ENCODE measurements at places on chromosomes 13 and 19.

DNA sequence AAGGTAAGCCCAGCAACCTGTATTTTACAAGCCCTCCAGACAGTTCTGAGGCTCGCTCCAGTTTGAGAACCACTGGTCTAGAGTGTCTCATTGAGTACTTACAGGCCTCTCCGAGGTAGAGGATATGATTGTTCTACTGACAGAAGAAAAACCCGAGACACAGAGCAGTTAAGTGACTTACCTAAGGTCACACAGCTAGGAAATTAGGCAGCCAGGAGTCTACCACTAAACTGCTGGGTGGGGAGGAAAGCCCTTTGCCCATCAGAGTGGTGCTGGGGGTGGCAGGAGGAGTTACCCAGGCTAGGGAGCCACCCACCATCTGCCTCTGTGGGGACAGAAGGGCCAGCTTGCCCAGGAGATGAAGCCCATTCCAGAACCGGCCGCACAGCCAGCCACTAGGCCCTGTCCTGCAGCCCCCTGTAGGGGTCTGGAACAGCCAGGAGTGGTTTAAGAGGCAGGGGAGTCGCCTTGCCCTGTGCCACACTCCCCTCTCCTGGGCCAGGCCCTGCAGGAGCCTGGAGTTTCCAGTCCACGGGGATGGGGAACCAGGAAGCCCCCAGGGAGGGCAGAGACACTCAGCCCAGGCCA is 703 bp downstream of the RASGRP4 start:
- no peak for DNase-seq

DNA sequence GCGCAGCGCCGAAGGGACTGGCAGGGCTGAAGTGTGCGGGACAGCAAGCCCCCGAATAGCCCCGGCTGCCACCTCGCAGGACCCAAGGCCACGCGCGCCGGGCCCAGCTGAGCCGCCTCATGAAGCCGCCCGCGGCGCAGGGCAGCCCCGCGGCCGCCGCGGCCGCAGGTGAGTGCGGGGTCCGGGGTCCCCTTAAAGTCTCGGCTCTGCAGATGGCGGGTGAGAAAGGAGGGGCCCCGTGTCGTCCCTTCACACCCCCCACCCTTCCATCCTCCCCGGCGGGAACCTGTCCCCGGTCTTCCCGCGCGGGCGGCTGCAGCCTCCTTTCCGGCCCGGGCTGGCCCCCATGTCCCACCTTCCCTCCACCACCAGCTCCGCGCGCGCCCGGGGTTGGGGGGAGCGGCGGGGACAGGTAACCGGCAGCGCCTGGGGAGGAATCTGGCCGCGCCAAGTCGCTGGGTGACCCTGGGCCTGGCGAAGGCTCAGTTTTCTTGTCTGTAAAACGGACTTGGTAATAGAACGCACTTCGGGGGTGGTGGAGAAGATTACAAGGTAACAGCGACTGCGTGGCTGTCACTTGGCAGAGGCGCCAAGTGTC is 338 bp downstream of the RGCC start:
- no peak for DNase-seq

DNA sequence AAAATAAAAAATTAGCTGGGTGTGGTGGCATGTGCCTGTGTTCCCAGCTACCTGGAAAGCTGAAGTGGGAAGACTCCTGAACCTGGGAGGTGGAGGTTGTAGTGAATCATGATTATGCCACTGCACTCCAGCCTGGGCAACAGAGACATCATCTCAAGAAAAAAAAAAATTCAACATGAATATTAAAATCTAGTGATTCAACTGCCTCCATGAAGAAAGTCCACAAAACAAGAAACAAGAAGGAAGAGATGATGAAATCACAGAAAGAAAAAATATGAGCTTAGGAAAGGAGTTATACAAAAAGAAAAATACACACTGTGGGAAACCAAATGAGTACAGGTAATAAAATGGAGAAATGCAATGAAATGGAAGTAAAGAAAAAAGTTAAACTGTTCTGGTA is 99.6 kb upstream of the SIAH3 start:
- no peak for DNase-seq

- no peak for DNase-seq
These were observed 40.0 kb downstream of the IRS2 start for GRCh38 chr13:109746364-109746763.

DNA sequence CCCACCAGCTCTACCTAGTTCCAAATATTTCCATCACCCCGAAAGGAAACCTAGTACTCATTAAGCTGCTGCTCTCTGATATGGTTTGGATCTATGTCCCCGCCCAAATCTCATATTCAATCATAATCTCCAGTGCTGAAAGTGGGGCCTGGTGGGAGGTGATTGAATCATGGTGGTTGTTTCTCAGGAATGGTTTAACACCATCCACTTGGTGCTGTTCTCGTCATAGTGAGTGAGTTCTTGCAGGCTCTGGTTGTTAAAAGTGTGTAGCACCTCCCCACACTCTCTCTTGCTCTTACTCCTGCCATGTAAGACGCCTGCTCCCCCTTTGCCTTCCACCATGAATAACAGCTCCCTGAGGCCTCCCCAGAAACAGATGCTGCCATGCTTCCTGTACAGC is 43.4 kb upstream of the MED4 start:
- DNase-seq: no peak

DNA sequence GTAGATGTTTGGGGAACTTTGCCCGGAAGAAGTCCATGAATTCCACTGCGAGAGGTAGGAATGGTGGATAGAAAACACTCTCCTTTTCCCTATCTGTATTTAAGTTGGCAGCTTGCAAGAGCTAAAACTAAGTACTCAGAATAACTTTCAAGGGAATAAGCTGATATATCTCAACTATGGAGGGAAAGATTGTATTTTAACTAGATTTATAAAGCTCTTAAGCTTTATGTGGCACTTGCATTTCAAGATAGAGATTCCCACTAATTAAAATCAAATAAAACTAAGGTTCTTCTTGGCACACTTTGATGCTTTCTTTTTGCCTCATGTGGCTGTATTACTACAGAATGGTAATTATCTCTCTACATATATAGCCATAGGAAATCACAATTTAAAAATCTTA is 149.7 kb upstream of the STARD13 start:
- no peak for DNase-seq

- no peak for DNase-seq
These were observed 40.7 kb downstream of the PCCA start for GRCh38 chr13:100129605-100130004.

DNA sequence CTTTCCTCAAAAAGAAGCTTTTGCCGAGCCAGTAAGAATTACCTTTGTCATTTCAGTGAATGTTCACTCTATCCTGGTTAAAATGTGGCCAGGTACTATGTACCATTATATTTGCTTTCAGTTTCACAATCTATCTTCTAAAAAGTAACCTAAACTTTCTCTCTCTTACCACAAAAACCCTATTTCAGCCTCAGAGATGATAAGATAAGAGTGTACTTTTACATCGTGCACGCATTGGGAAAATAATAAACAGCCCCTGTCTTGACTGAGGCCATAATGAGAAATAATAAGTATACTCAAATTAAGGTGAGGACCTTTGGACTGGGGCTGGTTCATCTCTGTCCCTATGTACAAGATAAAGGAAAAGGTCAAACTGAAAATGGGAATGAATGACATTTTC is 77.7 kb downstream of the ZNF726 start:
- DNase-seq: no peak

DNA sequence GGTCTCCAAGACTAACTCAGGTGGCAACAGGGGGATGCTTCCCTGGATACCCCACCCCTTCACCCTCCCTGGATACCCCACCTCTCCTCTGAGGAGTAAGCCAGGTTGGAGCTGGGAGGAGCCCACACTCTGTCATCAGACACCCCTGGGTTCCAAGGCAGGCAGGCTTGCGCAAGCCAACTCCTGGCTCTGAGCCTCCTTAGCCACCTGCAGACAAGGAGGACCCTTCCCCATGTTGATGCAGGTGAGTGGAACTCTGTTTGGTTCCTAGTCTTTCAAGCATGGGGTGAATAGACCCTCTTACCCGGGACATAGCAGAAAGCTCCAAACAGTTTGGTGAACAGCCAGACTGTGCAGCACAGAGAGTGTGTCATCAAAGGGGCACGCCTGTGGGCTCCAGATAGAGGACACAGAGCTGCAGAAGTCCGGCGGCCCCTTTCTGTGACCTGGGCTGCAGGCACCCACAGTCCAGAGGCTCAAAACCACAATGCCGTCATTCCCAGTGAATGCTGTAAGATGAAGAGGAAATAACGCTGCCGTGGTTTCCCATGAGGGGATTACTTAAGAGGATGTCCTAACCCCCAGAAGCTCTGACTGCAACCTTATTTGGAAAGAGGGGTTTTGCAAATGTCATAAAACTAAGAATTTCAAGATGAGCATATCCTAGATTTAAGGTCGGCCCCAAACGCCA is 12.1 kb upstream of the HAS1 start:
- no peak for DNase-seq

DNA sequence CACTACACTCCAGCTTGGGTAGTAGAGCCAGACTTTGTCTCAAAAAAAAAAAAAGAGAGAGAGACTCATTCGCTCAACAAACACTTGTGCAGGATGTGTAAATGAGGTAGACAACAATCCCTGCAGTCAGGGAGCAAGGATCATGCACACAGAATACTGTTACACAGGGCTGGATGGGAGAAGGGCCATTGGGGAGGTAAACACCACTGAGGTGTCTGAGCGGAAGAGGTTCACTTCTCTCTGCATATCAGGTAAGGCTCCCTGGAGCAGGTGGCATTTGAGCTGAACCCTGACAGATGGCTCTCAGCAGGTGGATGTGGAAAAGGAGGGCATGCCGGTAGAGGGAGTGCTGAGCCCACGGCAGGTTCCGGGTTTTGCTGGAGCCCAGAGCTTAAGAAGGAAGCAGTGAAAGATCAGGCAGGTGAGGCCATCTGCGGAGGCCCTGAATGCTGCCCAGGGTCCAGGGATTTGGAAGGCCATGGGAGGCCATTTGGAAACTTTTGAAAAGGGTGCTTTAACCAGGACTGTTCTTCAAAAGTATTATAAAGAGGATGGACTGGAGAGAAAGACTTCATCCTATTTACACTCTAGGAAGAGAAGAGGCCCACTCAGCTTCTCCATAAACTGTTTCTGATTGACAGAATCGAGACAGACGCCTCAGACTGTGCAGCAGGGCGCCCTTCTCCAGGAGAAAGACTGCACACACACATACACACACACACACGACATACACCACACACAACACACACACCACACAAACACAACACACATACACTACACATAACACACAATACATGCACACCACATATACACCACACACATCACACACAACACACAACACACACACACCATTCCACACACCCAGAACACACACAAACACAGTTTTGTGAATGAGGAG is 199.4 kb downstream of the USP12 start:
- DNase-seq: no peak

DNA sequence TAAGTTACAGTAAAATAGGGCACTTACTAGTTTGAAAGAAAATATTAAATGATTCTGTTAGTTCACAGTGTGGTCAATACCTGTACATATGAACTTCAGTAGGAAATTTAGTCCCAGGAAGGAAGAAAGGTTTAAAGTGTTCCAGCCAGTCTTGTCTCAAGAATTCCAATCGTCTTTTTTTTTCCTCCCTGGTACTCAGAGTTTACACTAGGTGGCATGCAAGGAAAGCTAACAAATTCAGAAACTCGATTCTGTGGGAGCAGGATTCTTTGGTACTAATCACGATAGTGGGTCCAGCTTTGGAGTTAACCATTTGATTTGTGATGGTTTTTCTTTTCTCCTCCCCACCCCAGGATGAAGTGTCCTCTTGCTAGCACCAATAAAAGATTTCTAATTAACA is 43.6 kb downstream of the POLR1D start:
- DNase-seq: no peak

DNA sequence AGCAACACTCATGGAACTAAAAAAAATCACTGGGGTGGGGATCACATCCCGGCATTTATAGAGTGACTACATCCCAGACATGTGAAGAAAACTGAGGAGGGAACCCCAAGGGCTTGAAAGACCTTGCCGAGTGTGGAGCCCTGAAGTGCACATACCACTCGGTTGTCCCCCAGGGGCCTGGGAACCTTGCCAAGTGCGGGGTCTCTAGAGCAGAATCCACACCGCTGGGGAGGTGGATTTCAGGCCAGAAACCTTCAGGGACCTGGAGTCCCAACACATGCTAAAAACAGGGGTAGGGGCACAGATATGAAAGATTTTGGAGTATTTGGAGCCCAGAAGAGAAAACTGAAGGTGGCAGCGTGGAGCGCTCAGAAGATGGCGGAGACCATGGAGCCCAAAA is 35.2 kb downstream of the ERICH4 start:
- DNase-seq: no peak

DNA sequence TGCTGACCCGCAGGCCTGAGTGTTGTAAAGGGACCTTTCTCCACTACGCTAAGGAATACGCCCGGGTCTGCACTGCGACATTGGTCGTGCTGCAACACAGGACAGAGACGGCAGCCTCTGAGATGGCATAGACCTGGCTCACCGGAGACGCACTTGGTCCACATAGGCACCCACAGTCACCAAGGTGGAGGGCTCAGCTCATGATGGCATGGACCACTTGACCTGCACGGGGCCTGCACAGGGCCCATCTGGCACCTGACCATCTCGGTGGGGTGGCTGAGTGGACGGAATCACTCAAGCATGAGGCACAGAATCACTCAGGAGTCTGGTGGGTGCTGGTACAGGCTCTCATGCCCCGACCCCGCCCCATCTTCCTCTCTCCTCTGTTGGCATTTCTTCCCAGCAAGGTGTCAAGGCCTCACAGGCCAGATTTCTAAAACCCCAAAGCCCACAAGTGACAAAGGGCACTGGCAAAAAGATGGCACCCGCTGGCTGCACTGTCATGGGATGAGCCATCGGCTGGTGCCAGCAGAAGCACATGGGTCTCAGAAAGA is 45.9 kb downstream of the TSHZ3 start:
- DNase-seq: no peak

- DNase-seq: no peak
These were observed 387.2 kb upstream of the ATXN8OS start for GRCh38 chr13:69720278-69720983.

- no peak for DNase-seq
These were observed 63.9 kb downstream of the LATS2 start for GRCh38 chr13:20997301-20998161.

- peak; percentile 71 for DNase-seq
These were observed 3.8 kb downstream of the PDE4A start for GRCh38 chr19:10424011-10424637.

DNA sequence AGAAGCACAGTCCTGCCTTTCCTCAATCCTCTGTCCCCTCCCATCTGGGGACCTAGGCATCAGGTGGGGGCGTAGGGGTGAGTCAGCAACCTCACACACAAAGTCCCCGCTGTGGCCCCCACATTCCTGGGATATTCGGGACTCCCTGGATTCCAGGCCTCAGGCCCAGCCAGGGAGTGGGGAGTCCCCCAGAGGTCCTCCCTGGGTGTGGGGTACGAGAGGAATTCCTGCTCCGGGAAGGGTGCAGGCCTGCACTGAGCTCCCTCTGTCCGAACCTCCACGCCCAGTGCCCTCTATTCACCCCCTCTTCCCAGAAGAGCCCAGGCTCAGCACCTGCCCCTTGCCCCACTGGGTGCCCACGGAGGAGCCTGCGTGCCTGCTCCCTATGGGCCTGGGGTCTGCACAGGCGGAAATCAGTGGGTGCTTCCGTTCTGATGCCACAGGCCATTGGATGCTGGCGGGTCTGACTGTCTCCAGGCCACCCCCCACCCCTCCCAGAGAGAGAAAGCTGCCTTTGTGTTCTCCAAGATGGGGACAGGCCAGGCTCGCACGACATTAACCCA is 3.4 kb downstream of the CADM4 start:
- DNase-seq: no peak

- DNase-seq: no peak
These were observed 889 bp downstream of the UBL5 start for GRCh38 chr19:9828551-9829063.

Measured in NCI-H446 (cell line).